NCI-H82 (cell line): ENCODE measurements at places on chromosomes 11 and 22.
A peak's percentile ranks its signal among the peaks of the same experiment; 100 is the strongest.

GRCh38 chr11:13339195-13340153 lies 61.9 kb downstream of the BMAL1 start:
- DNase-seq, result no peak

DNA sequence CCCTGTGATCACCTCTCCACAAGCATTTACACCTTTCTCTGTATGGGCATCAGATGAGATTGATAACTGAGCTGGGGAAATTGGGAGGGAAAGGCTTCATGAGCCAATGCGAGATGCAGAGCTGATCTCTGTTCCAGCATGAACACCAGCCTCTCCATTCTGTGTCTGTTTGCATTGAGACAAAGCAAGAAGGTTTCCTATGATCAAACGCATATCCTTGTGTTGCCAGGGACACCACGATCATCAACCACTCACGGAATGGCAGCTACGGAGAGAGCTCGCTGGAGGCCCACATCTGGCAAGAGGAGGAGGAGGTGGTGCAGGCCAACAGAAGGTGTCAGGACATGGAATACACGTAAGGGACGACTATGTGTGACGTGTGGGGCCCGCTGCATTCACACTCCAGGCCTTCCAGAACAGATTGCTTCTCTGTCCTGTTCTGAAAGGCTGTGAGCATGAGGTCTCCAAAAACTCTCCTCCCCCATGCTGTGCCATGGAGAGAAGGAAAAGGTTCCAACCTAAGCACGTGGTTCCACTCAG lies 96.4 kb downstream of the AMOTL1 start:
- DNase-seq, result no peak

GRCh38 chr11:26319906-26320305 lies 12.0 kb upstream of the ANO3 start:
- DNase-seq, result peak; percentile 12

DNA sequence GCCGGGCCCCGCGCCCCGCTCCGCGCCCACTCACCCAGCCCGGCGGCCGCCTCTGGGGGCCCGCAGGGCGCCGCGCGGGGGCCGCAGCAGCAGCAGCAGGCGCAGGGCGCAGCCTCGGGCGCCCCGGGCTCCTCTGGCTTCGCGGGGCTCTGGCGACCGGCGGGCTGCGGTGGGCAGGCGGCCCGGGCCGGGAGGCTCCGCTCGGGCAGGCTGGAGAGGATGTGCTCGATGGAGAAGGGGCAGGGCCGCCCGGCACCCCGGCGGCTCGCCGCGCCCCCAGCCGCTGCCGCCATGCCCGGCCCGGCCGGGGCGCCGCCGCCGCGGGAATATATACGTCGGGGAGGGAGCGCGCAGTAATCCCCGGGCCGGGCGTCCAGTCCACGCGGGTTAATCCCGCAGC lies at the start of gene GSC2:
Gene GSC2 (minus strand): TSS at position 302 of the 400 bp plus-strand sequence. CDS start 9 bp downstream, at position 293.
- no peak for DNase-seq

DNA sequence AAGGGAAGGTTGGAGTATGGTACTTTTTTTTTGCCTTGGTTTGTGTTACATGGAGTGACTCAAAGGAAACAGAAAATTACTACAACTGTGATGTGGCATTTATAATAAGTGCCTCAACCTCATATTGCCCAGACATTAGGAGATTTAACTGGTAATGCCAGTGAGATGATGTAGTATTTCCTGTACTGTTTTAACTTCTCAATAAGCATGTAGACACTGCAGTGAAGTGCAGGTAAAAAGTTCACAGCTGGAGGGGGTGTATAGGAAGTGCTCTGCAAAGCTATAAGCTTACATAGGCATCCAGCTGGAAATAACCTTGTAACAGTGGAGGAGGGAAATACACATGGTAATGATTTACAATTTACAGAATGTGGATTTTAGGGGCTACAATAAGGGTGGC lies 138.2 kb upstream of the MTMR2 start:
- no peak for DNase-seq

GRCh38 chr11:47241841-47242301 lies 6.7 kb downstream of the ACP2 start:
- DNase-seq, result no peak

DNA sequence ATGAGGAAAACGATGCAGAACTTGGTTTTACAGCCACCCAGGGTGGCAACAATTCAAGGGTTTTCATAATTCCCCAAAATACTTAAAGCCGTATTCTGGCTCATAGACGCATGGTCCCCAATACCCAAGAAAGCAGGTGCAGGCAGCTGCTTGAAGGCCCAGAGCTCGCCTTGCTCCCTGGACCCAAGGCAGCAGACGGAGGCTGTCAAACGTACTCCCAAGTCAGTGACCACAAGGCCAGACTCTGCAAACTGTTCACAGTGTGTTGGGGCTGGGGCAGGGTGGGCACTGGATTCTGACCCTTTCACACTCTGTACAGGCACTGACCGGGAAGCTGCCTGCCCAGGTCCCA lies 21.5 kb downstream of the TMEM184B start:
- no peak for DNase-seq

GRCh38 chr11:78868563-78868962 lies 293.9 kb upstream of the NARS2 start:
- no peak for DNase-seq

- no peak for DNase-seq
Observed at GRCh38 chr11:34114471-34114870, 9.0 kb downstream of the NAT10 start.

- DNase-seq, result no peak
Observed at GRCh38 chr22:34760276-34761008, 305.5 kb upstream of the ISX start.

DNA sequence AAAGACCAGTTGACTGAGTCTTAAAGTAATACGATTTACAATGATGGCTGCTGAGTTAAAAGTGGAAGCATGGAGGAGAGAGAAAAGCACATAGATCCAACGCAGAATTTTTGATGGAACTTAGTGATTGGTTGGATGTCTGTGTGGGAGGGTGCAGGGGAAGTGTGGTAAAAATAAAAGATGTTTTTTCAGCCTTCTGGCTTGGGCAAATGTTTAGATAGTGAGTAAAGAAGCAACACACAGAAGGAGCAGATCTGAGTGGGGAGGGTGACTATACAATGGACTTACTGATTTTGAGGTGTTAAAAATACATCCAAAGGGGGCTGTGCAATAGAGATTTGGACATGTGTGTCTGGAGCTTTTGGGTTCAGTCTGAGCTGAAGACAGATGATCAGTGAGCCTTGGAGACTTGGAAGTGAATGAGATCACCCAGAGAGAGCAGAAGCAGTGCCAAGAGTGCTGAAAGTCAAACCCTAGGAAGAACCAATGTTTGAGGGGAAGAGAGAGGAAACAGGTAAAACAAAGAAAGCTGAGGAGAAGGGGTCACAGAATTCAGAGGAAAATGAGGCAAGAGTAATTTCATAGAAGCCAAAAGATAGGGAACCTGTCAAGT lies 8.6 kb downstream of the GRIA4 start:
- no peak for DNase-seq

DNA sequence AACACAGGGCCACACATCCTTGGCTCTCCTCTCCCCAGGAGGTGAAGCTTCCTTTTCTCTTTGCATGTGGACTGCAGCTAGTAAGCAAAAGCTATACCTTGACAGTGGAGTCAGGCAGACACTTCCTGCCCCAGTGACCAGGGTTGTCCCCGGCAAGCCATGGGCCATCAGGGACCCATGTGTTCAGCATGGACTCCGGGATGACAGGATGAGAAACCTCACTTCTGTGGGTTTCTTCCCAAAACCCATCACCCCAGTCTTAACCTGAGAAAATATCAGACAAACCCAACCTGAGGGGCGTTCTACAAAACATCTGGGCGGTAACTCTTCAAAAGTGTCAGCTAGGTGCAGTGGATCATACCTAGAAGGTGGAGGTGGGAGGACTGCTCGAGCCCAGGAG lies 40.2 kb downstream of the GNB1L start:
- no peak for DNase-seq

- DNase-seq, result no peak
Observed at GRCh38 chr22:43164636-43165035, 13.3 kb downstream of the TSPO start.

- no peak for DNase-seq
Observed at GRCh38 chr22:43698403-43698802, 113.7 kb downstream of the EFCAB6 start.

DNA sequence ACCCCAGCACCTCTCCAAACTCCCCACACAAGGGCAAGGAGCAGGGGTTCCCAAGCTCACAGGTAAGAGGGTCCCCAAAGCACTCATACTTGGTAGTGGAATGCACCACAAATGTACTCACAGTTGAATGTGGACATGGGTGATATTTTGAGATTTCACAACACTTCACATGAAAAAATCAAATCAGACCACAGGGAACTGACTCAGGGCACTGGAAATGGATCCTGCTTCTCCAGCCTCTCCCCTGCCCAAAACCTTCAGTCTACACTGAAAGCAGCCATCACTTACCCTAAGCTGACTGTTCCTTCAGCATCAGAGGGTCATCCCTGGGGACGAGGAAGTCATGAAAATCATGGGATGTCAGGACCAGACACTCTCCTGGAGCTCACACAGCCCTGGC lies 40.2 kb downstream of the SCGB1A1 start:
- no peak for DNase-seq

- no peak for DNase-seq
Observed at GRCh38 chr11:77322506-77322905, 21.0 kb upstream of the GDPD4 start.

DNA sequence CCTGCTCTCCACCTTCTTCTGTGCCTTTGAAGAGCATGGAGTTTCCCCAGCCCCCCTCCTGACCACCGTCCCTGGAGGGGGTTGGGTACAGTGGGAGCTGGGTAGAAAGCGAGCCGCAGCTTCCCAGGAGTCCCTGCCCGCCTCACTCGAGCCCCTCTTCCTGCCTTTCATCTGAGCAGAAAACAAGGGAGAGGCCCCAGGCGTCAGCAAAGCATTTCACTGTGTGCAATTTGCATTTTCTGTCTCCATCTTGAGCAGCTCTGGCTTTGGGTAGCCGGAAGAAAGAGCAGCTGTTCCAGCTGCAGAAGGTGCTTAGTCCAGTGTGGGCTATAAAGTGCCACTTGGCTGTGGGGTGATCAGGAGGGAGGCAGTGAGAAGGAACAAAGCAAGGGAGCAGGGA lies 229.7 kb downstream of the CEP164 start:
- DNase-seq, result no peak

DNA sequence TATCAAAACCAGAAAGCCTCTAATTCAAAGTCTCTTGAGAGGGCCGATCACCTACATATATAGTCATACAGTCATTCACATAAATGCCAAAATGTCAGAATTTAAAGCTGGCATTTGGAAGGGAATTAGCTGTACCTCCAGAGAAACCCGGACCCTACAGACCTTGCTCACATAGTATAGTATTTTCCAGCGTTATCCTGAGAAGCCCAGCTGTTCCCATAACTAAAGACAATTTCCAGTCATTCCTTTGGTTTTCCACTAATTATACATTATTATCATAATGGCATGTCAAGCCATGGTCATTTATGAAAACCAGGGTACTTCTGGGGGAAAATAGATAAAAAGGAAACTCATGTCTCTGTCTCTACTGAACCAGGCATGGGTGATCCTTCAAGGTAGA lies 53.6 kb downstream of the FZD4 start:
- DNase-seq, result no peak

DNA sequence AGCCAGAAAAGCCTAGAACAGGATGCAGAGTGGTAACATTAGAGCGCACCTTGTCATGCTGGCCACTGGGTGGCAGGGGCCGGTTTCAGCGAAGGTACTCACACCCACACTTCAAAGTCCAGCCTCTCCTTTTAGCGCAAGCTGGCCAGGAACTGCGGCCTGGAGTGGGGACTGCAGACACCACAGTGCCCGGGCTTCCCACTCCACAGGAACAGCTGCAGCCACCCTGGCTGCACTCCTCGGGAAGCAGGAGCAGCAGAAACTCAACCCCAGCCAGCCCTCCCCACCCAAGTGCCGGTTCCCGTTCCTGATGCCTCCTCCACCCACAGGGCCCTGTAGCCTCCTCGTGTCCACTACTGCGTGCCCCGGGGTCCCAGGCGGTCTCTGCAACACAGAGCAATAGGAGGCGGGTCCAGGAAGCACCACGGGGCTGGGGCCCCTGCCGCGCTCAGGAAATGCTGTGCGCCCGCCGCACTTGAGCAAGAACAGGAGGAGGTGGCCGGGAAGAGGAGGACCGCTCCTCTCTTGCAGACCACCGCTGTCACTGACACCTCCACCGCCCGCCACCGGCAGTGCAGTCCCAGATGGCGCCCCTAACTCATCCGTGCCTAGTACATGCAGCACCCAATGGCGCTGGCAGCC lies 2.2 kb downstream of the RFPL2 start:
- DNase-seq, result peak; percentile 38

DNA sequence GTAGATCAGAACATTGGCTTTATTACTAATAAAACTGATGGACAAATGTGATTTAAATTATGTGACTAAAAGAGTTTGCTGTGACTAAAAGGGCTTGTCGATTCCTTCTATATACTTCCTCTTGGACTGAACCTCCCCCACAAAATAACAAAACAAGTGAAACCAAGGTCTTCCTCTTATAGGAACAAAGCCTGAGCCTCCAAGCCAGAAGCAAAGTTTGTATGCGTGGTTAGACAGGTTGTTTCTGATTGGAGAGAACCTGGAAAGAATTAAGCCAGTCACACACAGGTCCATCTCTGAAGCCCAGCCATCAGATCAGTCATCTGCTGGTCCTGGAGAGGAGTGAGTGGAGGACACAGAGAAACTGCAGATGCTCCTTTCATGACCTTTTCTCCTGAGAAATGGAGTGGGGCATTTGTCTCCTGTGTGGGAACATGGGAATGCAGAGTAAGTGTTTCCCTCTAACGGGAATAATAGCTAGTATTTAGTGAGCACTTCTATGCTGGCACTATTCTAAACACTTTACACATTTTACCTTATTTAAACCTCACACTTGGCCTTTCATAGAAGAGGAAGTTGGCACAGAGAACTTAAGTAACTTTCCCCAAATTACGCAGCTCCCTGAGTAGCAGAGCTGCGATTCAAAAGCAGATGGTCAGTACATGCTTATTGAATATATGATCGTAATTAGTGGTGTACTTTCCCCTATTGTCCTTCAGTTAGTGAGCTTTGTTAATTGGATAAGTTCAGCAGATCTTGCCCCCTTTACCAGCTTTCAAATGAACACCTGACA lies 77.1 kb downstream of the UVRAG start:
- peak; percentile 20 for DNase-seq

DNA sequence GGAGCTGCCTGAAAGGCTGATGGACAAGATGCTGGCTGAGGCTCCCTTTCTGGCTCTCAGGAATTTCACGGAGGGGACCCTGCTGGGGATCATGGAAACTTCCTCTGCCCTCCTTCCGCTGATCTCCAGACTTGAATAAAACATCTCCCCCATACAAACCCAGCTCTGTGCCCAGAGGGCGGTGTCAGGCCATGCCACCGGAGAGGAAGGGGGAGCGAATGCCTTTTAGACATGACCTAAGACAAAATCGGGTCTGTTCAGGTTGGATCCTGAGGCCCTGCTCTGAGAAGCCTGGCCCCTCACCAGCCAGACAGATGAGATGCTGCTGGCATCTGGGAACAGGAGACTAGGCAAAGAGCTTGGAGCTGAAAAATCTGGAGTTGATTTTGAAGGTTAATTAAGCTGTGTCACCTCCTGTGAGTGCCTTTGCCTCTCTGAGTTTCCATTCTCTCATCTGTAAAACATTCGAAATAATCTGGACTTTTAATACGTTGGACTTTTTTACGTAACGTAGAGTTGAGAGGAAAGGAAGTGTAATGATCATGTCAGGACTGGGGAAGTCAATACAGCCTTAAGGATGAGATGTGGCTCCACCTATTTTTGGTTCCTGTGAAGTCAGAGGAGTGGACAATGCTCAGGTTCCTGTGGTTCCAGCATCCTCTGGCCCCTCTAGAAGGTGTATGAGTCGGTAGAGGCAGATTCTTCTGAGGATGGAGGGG lies 163.6 kb downstream of the ST3GAL4 start:
- DNase-seq, result no peak

- DNase-seq, result peak; percentile 10
Observed at GRCh38 chr11:26227301-26227746, 104.6 kb upstream of the ANO3 start.
